ENCODE measurements at places on chromosomes 4 and X.

DNA sequence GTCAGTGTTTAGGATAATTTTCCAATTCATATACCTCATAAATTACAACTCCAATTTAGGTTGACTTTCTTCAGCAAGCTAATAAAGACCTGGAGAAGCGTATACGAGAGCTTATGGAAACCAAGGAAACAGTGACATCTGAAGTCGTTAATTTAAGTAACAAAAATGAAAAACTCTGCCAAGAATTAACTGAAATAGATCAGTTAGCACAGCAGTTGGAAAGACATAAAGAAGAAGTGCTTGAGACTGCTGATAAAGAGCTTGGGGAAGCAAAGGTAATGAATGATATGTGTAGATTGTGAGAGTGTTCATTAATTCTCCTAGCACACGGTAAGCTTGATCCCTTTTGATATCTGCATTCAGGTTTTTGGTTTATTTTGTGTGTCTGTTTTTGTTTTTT is 16.8 kb downstream of the CEP135 start:
- DNase-seq, result no peak

- DNase-seq, result no peak
Measured at GRCh38 chr4:68592673-68593072, 16.6 kb upstream of the UGT2B17 start.

DNA sequence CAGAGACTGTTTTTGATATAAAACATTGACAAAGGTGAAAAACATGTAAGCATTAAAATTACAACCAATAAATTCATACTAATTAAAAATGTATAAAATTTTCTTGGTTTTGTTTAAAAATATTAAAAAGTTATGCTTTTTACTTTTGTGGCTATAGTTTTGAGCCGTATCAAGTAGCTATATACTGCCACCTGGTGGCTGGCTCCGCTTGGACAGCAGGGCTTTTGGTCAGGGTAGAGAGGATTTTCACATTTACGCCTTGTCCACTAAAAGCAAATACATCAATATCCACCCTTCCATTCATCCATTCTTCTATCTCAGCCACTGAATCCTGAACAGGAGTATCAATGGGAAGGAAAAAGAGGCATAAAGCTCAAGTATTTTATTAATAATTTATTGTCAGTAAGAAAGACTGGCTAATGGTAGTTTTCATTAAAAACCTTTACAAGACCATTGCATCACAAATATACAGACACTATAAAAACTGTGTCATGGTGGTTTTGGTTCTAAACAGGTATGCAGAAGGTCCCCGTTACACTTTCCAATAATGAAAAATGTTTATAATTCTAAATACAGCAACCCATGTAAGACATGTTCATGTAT is 32.1 kb upstream of the MTNR1A start:
- no peak for DNase-seq

- no peak for DNase-seq
Measured at GRCh38 chr4:4808086-4808485, 51.4 kb upstream of the MSX1 start.

GRCh38 chr4:38666766-38667084 is 2.7 kb downstream of the KLF3 start:
- no peak for DNase-seq

- DNase-seq, result no peak
Measured at GRCh38 chr4:712093-712492, 6.5 kb downstream of the PCGF3 start.

GRCh38 chrX:57583477-57583876 is 8.3 kb upstream of the ZXDB start:
- no peak for DNase-seq

Data from GF-D8 (cell line).